ENCODE measurements at places on chromosomes 16 and 17.

GRCh38 chr16:83737729-83738354, 69.9 kb upstream of the HSBP1 start:
- no peak for DNase-seq

DNA sequence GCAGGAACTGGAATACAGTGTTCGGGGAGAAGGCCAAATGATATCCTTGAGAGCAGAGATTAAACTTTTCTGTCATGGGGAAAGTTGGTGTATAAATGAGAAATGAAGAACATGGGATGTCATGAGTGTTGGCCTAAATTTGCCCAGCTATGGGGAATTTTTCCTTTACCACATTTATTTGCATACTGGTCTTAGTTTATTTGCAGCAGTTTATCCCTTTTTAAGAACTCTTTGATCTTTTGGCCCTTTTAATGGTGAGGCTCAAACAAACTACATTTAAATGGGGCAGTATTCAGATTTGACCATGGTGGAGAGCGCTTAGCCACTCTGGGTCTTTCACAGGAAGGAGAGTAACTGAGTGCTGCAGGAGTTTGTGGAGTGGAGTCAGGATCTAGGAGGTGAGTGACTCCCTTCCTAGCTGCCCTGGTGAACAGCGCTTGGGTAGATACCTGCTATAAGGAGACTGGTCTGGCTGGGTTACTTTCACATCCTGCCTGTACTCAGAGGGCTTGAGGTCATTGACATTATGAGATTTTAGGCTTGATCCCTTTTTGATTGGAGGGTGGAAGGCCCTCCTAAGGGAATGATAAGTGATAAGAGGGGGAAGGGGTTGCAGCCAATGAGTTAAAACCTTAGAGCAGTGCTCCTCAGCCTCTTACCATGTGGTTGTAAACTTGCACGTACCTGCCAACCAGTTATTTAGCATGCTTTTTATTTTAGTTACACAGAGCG, 10.7 kb downstream of the PYCARD start:
- no peak for DNase-seq

- DNase-seq: no peak
Observed at GRCh38 chr16:68528233-68528632, 10.9 kb upstream of the ZFP90 start.

GRCh38 chr17:45029758-45030423, 21.5 kb downstream of the DCAKD start:
- DNase-seq: no peak

GRCh38 chr16:25110387-25110947, 1.1 kb upstream of the LCMT1 start:
- no peak for DNase-seq

DNA sequence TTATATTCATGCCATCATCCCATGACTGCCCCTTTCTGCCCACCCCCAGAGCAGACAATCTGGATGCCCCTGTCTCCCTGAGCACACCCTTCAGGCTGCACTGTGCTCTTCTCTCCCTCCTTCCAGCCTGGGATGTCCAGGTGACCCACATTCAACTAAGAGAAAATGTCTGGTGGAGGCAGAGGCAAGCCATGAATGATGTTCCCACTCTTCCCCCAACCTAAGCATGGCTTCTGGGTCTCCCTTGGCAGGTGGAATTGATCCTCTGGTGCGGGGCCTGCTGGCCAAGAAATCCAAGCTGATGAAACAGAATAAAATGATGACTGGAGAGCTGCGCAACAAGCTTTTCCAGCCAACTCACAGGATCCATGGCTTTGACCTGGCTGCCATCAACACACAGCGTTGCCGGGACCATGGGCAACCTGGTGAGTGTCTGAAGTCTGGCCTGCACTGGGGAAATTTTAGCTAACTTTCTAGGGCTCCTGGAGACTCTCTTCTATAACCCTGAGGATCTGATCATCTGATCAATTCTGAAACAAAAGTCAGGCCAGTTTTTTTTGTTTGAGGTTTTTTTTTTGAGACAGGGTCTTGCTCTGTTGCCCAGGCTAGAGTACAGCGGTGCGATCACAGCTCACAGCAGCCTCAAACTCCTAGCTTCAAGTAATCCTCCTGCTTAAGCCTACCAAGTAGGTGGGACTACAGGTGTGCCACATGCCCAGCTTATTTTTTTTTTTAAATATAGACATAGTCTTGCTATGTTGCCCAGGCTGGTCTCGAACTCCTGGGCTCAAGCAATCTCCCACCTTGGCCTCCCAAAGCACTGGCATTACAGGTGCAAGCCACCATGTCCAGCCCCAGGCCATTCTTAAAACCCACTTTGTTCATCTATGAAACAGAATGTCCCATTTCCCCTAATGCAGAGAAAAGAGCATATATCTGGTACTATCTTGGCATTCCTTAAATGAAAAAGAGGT, 14.5 kb downstream of the MPO start:
- no peak for DNase-seq

GRCh38 chr16:1200014-1200627, 24.9 kb downstream of the TPSG1 start:
- DNase-seq: no peak

GRCh38 chr16:1165511-1165910, 12.6 kb downstream of the CACNA1H start:
- DNase-seq: no peak
